ENCODE measurements at places on chromosomes 13 and 19.

DNA sequence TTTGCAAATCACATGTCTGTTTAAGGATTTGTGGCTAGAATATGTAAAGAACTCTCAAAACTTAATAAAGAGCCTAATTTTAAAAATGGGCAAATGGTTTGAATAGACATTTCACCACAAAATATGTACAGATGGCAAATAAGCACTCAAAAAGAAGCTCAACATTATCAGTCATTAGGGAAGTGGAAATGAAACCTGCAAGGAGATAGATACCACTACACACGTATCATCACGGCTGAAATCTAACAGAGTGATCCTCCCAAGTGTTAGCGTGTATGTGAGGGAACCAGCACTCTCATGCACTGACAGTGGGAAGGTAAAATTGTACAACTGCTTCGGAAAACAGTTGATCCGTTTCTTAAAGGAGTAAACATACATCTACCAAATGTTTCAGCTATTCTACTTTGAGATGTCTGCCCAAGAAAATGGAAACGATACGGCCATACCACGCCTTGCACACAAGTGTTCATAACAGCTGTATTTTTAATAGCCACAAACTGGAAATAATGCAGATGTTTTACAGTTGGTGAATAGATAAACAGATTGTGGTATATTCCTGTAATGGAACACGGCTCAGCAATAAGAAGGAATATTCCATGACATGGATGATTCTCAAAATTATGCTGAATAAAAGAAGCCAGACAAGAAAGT, 14.5 kb downstream of the ARHGEF7 start:
- DNase-seq, result no peak

DNA sequence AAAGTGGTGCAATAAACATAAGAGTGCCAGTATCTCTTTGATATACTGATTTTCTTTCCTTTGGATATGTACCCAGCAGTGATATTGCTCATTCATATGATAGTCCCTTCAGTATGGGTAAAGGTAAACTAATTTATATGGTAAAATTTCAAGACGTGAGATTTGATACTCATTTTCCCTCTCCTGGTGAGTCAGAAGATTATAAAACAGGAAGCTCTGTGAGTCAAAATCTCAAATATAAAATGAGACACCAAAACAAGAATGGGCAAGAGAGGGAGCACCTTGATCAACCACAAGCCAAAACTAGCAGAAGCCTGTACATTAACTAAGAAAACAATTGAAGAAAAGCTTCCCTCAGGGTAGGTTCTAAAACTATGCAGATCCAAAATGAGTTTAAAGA, 216.3 kb downstream of the SLITRK6 start:
- DNase-seq, result no peak

- DNase-seq, result no peak
These were observed 627 bp downstream of the LIN7B start for GRCh38 chr19:49114630-49115363.

DNA sequence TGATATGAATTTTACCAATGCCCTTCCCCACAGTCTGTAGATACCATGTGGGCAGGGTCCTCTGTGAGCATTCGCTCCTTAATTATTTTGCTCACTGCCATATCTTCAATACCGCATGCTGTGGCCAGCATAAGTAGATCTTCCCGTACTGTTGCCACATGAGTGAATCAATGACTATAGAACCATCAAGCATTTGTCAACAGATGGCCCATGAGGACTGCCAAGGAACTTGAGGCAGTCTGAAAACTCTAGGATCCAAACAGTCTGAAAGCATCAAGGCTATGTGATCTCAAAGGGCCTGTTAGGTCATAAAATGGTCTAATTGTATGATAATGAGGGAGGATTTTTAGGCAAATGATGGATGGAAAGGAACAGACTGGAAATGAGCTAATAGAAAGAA, 27.4 kb upstream of the GPR12 start:
- DNase-seq, result no peak

GRCh38 chr13:37492741-37493514, 105.6 kb downstream of the POSTN start:
- no peak for DNase-seq

DNA sequence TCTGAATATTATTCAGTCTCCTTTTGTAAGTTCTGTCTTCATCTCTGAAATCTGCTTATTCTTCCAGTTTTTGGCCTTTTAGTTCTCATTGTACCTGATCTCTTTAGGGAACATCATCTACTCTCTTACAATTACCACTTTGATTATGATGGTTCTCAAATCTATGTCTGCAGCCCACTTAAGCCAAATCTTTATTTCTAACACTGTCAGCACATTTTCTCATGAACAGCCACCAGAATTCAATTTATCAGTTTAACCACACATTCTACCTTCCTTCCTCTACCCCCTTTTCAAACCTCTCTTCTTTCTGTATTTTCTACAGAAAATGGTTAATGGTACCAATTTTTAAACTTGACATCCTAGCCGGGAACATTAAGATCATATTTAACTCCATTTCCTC, 175.3 kb downstream of the FGF14 start:
- no peak for DNase-seq

- no peak for DNase-seq
These were observed 334.0 kb downstream of the LIG4 start for GRCh38 chr13:107881362-107881761.

GRCh38 chr19:49487277-49488045, at the start of gene RPL13A:
Gene RPL13A, plus strand, starts transcription at chr19:49487608. Its CDS starts 22 bp downstream, at chr19:49487630.
- DNase-seq, result peak; percentile 97

DNA sequence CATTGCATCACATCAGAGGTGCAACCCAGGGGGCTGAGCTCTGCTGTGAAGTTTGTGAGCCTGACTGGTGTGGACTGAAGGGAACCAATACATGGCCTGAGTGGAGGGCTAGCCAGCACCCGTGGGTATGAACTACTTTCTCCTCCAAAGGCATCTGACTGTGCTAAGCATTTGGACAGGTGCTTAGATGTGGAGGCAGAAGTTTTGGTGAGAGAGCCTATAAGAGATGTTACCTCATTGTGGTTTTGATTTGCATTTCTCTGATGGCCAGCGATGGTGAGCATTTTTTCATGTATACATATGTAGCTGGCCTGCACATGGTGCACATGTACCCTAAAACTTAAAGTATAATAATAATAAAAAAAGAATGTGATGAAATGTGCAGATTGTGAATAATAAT, 46.9 kb downstream of the TEX29 start:
- no peak for DNase-seq

GRCh38 chr13:29567411-29567810, 28.1 kb downstream of the SLC7A1 start:
- no peak for DNase-seq

DNA sequence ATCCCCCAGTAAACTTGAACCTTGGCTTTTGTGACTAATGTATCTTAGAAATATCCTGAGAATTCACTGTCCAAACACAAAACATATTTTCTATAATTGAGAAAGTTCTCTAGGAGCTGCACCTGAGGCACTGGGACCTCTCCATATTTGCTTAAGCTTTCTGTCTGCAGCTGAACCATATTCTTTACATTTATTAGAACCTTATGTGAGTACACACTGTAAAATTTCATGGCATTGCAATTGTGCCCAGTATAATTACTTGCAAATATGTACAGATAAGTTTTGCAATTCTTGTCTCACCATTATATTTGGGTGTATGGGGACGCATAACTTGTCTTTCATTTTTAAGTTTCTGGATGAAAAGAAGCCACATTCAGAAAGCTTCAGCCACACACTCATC, 280.7 kb upstream of the KLHL1 start:
- DNase-seq, result peak; percentile 11

DNA sequence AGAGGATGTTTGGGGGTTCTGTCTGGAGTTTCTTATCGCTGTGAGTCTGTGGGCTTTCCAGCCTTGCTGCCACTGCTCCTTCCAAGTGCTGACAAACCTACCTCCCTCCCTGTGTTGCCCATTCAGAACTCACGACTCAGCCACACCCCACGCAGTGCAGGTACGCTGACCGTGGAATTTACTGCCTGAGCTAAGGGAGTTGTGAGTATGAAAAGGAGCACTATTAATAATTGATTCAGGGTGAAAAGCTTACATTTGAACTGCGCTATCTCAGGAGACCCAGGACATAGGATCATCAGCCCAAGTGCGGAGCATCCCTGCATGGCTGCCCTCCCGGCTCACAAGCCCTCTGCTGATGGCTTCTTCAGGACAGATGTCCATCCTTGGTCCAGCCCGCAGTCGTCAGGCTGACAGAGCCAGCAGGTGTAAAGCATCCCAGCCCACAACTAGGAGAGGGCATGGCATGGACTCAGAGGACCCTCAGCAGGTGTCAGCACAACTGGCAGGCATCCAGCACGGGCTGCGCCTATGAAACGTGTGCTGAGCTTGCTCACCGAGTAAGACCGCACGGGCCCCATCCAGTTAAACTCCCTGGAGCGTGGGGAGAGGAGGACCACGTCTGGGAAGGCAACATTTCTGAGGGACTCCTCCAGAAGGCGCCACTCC, 244.0 kb downstream of the COL4A1 start:
- DNase-seq, result no peak

DNA sequence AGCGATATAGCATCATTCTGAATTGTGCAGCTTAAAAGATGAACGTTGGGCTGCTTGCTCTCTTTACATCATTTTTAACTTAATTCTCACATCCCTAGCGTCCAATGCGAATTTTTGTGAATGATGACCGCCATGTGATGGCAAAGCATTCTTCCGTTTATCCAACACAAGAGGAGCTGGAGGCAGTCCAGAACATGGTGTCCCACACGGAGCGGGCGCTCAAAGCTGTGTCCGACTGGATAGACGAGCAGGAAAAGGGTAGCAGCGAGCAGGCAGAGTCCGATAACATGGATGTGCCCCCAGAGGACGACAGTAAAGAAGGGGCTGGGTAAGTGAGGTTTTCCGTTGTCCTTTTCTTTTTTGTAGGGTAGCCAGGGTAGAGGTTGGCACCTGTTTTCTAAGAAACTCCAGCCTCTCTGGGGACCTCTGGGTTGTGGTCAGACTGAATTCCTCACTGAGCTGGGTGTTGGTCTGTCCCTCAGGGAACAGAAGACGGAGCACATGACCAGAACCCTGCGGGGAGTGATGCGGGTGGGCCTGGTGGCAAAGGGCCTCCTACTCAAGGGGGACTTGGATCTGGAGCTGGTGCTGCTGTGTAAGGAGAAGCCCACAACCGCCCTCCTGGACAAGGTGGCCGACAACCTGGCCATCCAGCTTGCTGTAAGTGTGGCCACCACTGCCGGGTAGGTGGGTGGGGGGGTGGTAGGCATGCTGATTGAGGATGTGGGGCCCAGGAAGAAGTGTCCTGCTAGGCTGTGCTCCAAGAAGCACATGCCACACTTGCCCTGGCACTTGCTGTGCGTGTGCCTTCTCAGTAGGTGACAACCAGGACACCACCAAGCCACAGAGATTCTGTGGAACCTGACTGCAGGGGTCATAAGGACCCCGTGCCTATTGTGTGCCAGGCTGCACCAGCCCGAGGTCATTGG, 17.0 kb downstream of the ILF3 start:
- no peak for DNase-seq

- peak; percentile 79 for DNase-seq
These were observed 3.5 kb downstream of the LYPD5 start for GRCh38 chr19:43798546-43799409.

- no peak for DNase-seq
These were observed 132.7 kb upstream of the KL start for GRCh38 chr13:32883474-32883873.

DNA sequence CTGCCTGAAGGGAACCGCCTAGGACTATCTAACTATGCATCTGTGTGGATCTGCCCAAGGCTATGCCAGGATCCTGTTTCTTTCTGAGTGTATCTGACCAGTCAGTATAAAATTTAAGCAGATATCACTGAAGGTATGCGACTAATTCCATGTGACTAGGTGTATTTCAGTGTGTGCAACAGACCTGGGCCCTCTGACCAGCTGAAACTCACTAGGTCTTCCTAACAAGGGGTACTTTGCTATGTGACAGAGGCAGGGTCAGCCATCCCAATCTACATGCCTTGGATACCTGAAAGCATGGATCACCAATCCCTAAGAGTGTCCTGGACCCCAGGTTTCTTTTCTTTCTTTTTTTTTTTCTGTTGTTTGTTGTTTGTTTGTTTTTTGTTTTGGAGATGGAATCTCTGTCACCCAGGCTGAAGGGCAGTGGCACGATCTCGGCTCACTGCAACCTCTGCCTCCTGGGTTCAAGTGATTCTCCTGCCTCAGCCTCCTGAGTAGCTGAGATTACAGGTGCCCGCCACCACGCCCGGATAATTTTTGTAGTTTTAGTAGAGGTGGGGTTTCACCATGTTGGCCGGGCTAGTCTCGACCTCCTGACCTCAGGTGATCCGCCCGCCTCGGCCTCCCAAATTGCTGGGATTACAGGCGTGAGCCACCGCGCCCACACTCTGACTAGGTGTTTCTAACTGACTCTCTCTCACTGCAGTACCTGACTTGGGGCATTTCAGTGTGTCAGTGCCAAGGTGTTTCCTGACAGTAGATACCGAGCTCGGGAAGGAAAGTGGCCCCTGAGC, 43.5 kb downstream of the FCGBP start:
- no peak for DNase-seq

DNA sequence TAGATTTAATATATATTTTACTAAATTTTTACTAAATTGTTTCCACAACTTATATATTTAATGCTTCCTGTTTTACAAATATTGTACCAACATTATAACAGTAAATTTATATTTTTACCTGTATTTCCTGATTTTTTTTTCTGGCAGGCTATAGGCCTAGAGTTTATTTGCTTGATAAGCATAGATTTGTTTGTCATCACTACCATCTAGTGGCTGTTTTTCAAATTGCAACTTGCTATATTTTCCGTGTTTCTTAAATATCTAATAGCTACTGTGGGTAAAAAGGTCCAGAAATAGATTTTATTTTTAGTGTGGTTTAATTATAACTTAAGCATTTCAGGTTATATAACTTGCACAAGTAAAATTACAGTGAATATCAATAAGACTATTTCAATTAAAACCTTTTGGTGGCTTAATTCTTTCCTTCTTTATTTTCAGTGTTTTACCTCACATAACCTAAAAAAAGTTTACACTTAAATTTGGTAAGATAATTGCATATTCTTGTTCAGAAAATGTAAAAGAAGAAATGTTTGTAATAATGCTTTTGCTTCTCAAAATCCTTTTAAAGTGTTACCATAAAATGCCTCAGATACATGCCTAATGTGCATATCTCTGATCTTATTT, 60.6 kb downstream of the NDFIP2 start:
- no peak for DNase-seq

DNA sequence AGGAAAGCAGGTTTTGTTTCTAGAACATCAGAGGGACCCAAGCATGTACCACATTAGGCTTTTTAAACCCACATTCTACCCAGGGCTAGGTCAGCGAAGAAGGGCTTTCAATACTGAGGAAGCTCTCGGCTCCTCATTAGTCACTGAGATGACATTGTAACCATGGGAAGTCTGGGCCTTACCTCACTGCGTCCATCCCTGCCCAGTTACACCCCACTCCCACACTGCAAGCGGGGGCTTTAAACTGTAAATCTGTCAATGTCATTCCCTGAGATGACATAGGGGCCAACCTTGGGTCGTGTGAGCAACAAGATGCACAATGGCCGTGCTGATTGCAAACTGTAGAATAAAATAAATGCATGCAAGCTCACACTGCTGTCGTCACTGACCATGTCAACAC, 21.7 kb upstream of the TFDP1 start:
- no peak for DNase-seq

DNA sequence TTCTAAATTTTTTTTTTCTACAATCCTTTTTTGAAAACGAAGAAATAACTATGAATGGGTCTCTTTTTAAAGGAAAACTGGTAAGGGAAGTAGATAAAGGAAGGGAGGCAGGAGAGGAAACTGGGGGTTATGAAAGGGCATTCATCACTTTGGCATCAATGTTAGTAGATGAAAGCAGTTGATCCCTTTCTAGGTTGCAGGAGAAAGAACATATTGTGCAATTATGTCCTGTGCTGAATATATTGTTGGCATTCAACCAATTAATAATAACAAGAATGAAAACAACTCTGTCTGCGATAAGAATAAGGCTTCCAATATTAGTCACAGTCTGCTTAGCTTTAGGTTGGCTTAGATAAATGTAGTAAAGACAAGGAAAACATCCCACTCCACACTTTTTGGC, 796.8 kb upstream of the KLHL1 start:
- DNase-seq, result no peak
